ENCODE measurements at places on chromosomes 4 and X.

DNA sequence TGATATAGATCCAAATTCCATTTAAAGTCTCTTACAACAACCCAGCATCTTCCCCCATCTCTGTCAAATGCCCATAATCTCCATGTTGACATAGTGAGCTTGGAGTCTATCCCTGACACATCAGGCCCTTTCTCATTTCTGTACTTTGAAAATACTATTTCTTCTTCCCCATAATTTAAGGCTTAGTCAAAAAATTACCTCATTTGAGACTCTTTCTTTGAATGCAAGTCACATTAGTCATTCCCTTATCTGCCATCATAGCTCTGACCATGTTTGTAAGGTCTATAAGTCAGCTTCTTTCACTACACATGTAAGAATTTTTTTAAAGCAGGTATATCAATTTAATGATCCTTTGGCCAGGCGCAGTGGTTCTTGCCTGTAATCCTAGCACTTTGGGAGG lies 99.9 kb downstream of the DDX60 start:
- peak; percentile 43 for DNase-seq

GRCh38 chr4:23922013-23922412 lies 32.2 kb upstream of the PPARGC1A start:
- no peak for DNase-seq

- no peak for DNase-seq
Measured at GRCh38 chrX:37509349-37509748, 62.1 kb upstream of the LANCL3 start.

GRCh38 chrX:96763608-96764007 lies 79.0 kb downstream of the DIAPH2 start:
- DNase-seq: no peak

DNA sequence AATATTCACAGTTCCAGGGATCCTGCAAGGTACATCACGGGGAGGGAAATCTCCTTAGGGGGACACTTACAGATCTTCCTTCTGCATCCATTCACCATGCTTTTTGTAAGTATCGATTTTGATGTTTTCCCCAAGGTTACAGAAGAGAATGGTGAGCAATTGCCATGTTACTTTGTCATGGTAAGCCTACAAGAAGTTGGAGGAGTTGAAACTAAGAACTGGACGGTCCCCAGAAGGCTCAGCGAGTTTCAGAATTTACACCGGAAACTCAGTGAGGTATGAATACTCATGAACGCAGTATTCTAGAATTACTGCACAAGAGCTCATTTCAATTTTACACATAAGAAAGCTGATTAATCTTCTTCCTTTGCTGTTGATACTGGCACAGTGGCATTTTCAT lies 53.9 kb downstream of the LRP2BP start:
- no peak for DNase-seq

DNA sequence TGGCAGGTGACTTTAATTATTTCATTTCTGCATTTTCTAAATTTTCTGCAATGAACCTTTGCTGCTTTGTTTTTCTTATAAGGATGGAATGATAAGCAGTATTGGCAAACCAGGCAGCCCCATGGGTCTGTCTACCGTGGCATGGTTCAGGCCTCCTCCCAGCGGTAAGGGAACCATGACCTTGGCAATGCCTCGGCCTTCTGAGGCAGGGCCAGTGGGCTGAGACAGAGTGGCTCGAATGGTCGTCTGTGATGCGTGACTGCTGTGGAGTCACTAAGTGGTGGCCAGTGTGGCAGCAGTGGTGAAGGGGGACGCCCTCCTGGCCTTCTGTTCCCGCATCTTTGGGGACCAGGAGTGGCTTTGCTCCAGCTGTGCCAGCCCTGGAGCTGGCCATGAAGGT lies 43.6 kb upstream of the GRPEL1 start:
- no peak for DNase-seq

- DNase-seq: no peak
Measured at GRCh38 chrX:39840581-39841093, 257.1 kb downstream of the BCOR start.

DNA sequence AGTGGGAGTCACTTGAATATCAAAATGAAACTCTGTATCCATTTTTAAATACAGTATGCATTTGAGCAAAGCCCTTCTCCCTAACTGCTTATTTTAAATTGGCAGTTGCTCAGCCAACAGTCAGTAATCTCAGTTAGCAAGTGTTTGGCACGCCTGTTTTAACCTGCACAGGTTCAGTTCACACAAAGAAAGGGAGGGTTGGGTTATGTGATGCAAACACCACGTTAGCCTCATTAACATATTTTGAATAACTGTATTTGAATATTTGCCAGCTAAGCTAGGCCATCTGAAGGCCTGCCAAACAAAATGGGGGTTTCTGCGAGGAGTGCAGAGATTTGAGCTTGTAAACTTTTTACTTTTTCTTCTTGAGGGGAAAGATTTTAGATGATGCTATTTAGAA lies 19.8 kb downstream of the GAB1 start:
- no peak for DNase-seq

- DNase-seq: no peak
Measured at GRCh38 chr4:123507376-123507775, 110.8 kb downstream of the SPRY1 start.

GRCh38 chr4:37896206-37896860 lies 5.4 kb downstream of the TBC1D1 start:
- DNase-seq: no peak

- peak; percentile 13 for DNase-seq
Measured at GRCh38 chrX:39456894-39457604, 640.7 kb downstream of the BCOR start.

- peak; percentile 2 for DNase-seq
Measured at GRCh38 chr4:57501720-57502119, 391.5 kb upstream of the IGFBP7 start.
